Ecto neural progenitor cell (in vitro differentiated cells): ENCODE measurements at places on chromosomes 2 and 18.

- no peak for DNase-seq
These were observed 157.9 kb downstream of the ASB1 start for GRCh38 chr2:238584617-238585016.

- DNase-seq, result no peak
These were observed 66.7 kb downstream of the TRIP12 start for GRCh38 chr2:229855116-229855515.

DNA sequence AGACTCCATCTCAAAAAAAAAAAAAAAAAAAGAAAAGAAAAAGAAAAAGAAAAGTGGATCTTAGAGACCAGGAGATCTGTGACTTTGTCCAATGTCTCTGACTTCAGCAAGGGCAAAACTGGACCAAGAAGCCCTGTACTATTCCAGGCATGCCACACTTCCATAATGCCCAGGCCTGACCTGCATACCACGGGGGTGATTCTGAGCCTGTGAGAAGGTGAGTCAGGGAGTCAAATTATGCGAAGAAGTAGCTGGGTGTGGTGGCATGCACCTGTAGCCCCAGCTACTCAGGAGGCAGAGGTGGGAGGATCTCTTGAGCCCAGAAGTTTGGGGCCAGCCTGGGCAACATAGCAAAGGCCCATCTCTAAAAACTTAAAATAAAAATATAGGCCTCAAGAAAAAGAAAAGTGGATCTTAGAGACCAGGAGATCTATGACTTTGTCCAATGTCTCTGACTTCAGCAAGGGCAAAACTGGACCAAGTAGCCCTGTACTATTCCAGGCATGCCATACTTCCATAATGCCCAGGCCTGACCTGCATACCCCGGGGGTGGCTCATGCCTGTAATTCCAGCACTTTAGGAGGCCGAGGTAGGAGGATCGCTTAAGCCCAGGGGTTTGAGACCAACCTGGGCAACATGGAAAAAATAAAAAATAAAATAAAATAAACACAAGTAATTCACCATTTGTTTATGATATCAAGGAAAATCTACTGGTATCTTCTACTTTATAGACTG, 12.2 kb upstream of the PUM2 start:
- DNase-seq, result peak; percentile 19

DNA sequence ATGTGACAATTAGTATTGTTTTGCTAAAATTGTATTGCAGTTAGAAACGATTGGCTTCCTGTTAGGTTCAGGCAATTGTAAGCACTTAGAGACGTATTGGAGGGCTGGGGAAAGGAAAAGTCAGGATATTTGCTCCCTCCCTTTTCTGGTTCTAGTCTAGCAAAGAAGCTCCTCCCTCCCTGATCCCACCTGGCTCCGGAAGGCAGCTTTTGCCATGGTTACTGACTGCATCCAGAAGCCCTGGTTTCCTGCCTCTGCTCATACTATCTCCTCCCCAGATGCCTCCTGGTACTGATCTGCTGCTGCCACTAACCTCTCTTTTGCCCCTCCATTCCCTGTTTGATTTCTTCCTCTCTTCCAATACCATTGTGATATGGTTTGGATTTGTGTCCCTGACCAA, 275.9 kb downstream of the MREG start:
- DNase-seq, result no peak

GRCh38 chr2:203758841-203759689, 52.6 kb downstream of the CD28 start:
- no peak for DNase-seq

- DNase-seq, result no peak
These were observed 154.1 kb upstream of the KLHL29 start for GRCh38 chr2:23230885-23231284.

DNA sequence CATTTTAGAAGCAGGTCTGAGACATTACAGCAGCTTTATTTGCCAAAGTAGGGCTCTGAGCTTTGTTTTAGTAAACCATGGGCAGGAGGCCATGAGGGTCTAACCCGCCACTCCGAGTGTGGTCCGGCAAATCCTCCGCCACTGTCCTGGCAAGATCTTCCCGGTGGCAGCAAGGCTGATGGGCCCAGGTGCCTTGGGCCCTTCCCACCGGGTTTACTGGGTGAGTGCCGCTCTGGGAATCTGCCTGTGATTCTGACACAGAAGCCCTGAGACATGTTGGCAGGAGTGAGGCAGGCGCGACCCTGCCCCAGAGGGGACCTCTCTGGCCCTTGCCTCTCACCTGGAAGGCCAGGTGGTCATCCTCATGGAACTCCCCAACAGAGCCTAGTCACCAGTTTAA, 29.9 kb downstream of the MTERF4 start:
- DNase-seq, result no peak

- DNase-seq, result no peak
These were observed 296.6 kb upstream of the CRIM1 start for GRCh38 chr2:36058953-36059352.

GRCh38 chr2:170229125-170229524, 51.2 kb downstream of the MYO3B start:
- no peak for DNase-seq

DNA sequence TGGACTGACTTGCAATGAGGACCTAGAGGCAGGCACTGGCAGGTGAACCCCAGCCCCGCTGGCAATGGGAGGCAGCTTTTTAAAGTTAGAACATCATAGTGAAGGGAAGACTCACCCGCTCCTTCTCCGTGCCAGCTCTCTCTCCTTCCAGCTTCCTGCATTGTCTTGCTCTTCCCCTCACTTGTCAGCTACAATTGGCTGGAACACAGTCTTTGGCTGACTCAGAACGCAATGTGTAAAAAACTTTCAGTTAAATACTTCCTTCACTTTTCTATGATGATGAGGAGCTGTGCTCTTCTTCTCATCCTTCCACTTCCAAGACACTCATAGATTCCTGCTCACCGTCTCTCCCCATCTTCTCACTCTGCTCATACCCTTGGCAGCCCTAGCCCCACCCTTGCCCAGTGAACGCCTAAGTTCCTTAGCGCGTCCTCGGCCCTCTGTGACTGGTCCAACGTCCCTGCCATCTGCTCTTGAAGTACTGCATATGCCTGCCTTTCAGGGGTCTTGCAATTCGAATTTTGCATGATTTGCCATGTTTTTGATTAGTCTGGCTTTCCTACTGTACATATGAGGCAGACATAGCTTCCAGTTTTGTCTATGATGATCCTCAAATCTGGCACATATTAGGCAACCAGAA, 118.0 kb upstream of the TMEM200C start:
- no peak for DNase-seq

GRCh38 chr18:54964741-54965140, 5.5 kb upstream of the CCDC68 start:
- DNase-seq, result no peak

DNA sequence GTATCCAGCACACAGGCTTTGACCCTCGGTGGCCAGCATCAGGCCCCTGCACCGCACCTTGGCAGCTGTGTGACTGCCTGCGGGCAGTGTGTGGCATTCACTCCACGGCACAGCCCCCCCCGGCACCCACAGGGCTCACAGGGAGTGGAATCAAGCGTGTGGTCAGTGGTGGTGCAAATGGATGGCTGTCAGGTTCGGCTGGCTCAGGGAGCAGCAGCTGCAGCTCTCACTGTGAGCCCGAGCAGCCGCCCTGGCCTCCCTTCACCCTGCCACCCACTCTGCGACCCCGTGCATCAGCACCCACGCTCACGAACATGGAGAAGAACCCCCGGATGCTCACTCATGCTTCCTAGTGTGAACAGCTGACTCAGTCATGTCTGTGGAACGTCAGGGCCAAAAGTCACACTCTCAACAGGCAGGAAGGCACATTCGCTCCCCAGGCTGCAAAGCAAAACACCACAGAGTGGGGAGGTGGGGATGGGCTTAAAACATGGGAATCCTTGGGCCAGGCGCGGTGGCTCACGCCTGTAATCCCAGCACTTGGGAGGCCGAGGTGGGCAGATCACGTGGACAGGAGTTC, 41.5 kb upstream of the GPC1 start:
- peak; percentile 42 for DNase-seq

GRCh38 chr2:133801946-133802345, 233.7 kb upstream of the NCKAP5 start:
- DNase-seq, result no peak

DNA sequence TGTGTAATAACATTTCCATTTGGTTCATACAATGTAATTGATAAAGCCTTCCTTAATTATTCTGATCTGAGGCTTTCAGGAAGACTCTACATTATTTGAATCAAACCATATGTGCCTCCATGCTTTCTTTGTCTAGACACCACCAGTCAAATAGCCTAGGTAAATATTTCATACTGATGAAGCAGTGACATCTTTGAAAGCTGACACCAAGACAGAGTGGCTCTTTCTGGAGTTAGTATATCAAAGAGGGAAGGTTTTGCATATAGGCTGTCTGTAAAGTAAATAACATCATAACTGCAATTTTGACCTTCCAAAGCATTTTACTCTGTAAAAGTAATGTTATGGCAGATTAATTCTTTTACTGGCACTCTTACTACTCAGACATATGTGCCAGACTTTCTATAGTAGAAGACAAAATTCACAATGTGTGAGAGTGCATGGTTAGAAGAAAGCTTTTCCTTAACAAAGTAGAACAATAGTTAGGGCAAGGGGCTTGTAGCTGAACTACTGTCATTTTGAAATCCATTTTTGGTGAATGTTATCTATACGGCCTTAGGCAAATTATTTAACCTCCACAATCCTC, 177.3 kb downstream of the ERBB4 start:
- DNase-seq, result no peak

- no peak for DNase-seq
These were observed 52.7 kb downstream of the MAP2 start for GRCh38 chr2:209476367-209477208.

- DNase-seq, result no peak
These were observed 364.7 kb downstream of the ERBB4 start for GRCh38 chr2:212173756-212174510.

GRCh38 chr2:233456111-233456510, 101.8 kb downstream of the DGKD start:
- DNase-seq, result no peak

DNA sequence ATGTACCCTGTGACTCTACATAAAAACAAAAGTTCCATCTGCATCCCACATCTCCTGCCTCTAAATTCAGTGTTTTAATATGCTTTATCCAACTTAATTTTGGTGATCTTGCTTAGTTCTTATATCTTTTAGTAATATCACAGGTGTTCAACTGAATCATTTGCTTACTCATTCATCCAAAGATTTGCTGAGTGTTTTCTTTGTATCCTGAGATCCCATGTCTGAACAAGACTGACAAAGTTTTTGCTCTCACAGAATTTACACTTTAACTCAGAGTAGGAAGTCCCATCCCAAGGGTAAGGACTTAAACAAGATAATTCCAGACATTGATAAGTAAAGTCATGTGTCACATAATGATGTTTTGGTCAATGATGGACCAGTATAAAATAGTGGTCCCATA, 87.0 kb downstream of the FSIP2 start:
- DNase-seq, result no peak

- no peak for DNase-seq
These were observed 16.2 kb downstream of the ATG16L1 start for GRCh38 chr2:233267516-233268245.

- DNase-seq, result no peak
These were observed 762.0 kb upstream of the POU3F3 start for GRCh38 chr2:104091894-104092293.

DNA sequence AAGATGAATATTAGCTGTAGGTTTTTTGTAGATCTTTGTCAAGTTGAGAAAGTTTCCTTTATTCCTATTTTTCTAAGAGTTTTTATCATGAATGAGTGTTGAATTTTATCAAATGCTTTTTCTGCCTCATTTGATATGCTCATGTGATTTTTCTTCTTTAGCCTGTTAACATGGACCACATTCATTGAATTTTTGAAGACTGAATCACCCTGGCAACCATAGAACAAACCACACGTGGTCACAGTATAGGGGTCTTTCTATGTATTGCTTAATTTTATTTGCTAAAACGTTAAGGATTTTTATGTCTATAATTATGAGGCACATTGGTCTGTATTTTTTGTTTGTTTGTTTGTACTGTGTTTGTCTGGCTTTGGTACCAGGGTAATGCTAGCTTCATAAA, 201.7 kb upstream of the CWC22 start:
- DNase-seq, result no peak

DNA sequence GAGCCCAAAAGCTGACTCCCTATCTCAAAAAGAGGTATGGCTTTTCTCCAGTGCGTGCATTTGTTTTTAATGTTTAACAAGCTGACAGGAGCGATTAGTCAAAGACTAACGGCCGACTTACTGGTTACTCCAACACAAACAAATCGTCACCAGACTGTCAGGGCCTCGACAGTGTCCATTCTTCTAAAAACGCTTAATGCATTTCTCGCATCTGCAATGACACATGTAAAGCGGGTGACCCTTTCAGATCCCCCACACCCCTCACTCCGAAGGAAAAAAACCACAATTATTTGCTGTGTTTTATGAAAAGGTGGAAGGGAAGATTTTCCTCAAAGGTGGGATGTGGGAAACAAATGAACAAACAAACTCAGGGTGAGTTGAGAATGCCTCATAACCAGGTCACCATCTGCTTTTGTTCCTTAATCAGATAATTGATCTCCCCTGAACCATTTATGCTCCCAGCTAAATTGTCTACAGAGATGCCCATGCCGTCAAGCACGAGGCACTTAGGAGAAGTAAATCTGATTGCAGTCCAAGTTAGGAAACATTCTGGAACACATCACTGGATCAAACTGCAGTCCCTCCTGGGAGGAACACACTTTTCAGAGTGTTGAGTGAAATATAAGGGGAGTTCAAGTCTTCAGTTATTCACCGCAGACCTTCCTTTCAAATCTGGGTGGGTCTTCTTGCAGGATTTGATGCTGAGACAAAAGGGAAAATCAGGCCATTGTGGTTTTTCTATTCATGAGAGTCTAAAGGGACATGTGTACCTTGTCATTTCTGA, 340.8 kb downstream of the CMPK2 start:
- no peak for DNase-seq

- no peak for DNase-seq
These were observed 34.1 kb upstream of the IL1RL1 start for GRCh38 chr2:102277202-102277700.

DNA sequence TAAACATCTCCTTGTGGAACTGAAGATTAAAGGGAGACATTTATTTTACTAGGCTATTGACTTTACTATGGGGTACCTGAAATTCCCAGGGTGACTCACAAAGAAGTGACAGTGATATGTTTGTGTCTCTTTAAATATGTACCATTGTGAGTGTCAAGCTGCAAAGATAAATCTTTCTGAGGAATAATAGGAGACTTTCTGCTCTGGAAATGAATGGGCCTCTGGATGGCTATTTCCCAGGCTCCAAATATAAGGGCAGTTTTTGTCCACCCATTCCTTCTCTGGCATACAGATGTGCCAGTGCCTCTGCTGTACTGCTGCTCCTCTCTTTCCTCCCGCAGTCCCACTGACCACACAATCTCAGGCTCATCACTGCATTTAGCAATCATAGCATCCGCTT, 586.4 kb upstream of the CNTNAP5 start:
- no peak for DNase-seq

GRCh38 chr2:107737756-107738155, 88.9 kb upstream of the RGPD4 start:
- no peak for DNase-seq
